Esophagus mucosa (tissue), 1 donor: ENCODE measurements at places on chromosomes 1 and 21. TPM values are rescaled to one million over a fixed set of nuclear protein-coding genes. Genes with fewer than 3 reads are reported as not detected.

DNA sequence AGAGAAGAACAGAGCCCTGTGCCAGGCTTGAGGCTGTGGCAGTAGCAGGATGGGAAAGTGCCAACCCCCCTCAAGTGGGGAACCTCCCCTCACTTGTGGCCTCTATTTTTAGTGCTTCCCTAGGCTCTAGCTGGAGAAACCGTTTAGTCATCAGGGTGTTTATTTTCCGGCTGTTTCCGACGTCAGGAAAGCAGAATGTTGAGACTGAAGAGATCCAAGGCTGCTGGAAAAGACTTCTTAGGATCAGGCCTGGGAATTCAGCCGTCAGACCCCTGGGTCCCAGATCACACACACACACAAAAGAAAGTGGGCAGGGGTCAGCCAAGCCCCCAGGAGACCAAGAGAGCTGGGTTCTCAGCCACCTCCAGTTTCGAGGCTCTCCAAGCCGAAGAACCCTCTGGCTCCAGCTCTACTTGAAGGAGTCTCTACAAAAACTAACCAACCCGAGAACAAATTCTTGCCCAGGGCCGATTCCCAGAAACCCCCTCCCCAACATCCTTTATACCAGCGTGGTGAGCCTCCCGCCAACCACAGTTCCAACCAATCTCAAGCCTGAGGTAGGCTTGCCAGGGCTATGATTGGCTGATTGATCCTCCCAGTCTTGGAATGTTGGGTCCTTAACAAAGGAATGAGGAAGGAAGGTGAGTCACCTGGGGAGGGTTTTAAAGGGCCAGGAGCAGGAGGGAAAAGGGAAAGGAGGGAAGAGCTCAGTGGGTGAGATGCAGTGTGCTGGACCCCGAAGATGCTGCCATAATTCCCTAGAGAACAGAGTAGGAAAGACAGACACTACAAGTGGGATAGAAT, 2.5 kb upstream of the MEF2D start:
- ATAC-seq = peak; percentile 12

DNA sequence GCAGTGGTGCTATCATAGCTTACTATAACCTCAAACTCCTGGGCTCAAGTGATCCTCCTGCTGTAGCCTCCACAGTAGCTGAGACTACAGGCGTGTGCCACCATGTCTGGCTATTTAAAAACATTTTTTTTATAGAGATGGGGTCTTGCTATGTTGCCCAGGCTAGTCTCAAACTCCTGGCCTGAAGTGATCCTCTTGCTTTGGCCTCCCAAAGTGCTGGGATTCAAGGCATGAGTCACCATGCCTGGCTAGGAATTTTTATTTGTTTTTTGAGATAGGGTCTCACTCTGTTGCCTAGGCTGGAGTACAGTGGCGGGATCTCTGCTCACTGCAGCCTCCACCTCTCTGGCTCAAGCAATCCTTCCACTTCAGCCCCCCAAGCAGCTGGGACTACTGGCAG, 8.8 kb upstream of the RABGAP1L start:
- no peak for ATAC-seq

Gene MYOM3
- 0.88 TPM for total RNA-seq

Gene PADI3
- 3.3 TPM for total RNA-seq

- peak; percentile 85 for ATAC-seq
These were observed at the start of gene GPATCH3 for GRCh38 chr1:26900001-26900814. TSS of gene GPATCH3 (minus strand) at chr1:26900467. CDS start at chr1:26900442, 25 bp downstream.

GRCh38 chr21:29104239-29104708, 26.2 kb upstream of the MAP3K7CL start:
- no peak for ATAC-seq

DNA sequence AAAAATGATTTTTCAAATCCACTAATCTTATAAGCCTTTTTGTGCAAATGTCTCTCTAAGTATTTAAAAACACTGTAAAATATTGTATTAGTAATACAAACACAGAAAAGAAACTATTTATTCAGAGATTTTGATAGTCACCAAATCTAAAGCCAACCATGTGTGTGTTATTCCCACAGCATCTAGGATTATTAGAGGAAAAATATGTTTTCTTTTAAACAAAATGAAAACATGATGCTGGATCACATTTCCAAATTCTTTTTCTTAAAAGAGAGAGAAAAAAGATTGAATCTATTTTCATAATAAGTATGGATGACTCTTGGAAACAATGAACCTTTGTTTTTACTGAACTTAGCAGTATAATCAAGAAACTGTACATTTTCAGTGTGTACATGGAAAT, 25.3 kb downstream of the COLGALT2 start:
- no peak for ATAC-seq

GRCh38 chr1:92854101-92854785, 22.4 kb downstream of the RPL5 start:
- ATAC-seq = no peak

- no peak for ATAC-seq
These were observed 97.5 kb downstream of the SPATA46 start for GRCh38 chr1:162279136-162279498.

DNA sequence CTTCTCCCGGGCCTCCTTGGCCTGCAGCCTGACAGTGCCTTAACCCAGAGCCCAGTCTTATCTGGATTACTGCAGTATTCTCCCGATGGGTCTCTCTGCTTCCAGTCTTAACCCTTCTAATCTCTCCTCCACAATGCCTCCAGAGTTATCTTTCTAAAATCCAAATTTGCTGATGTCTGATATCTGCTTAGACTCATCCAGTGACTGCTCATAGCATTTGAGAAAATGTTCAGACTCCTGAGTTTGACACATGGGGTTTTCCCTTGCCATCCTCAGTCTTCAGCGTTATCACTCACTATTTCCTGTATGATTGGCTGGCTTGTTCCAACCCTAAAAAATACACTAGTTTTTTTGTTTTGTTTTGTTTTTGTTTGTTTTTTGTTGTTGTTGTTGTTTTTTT, 102.0 kb downstream of the FMN2 start:
- no peak for ATAC-seq

GRCh38 chr1:227934476-227935313, 13.0 kb downstream of the WNT9A start:
- ATAC-seq = peak; percentile 99

Gene CLCA4
- total RNA-seq = 230 TPM

Gene FCGR1A
- total RNA-seq = 0.40 TPM

Gene LEPROT
- 42.1 TPM for total RNA-seq

DNA sequence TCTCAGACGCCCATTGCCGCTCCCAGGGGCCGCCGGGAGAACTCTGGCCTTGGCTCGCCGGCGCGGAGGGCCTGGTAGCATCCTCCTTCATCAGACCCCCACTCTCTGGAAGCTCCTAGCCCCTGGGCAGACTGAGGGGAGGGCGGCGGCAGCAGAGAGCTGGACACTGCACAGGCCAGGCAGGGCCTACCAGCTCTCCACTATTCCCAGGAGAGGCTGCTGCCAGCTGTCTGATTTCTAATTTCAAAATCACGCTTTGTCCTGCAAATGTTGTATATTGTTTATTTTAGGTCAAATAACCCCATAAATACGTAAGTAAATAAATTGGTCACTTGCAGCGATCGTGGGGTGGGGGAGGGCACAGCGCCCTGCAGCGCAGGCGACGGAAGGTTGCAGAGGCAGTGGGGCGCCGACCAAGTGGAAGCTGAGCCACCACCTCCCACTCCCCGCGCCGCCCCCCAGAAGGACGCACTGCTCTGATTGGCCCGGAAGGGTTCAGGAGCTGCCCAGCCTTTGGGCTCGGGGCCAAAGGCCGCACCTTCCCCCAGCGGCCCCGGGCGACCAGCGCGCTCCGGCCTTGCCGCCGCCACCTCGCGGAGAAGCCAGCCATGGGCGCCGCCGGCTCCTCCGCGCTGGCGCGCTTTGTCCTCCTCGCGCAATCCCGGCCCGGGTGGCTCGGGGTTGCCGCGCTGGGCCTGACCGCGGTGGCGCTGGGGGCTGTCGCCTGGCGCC, at the start of gene MTARC1:
Gene MTARC1 (plus strand): TSS at position 577 of the 732 bp plus-strand sequence. CDS start 32 bp downstream, at position 609.
- peak; percentile 85 for ATAC-seq

Gene SMPDL3B
- total RNA-seq = 1.8 TPM

DNA sequence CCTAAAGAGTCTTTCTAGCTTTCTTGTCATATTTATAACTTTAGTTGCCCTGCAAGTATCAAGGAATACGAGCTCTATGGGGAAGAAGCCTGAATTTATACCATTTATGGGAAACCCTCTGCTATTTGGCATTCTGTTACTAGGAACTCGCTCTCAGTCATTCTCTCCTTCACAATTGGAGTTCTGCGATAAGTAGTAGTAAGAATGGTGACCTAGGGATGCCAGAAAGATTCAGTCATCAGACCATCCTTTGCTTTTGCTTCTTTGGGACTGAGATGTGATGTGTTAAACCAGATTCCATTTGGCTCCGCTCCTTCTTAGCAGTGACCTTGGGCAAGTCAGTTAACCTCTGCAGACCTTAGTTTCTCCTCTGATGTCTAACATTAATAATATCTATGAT, 256.5 kb downstream of the FGGY start:
- no peak for ATAC-seq

Gene LAMTOR2
- 62.3 TPM for total RNA-seq

Gene LCE2A
- total RNA-seq = not detected

DNA sequence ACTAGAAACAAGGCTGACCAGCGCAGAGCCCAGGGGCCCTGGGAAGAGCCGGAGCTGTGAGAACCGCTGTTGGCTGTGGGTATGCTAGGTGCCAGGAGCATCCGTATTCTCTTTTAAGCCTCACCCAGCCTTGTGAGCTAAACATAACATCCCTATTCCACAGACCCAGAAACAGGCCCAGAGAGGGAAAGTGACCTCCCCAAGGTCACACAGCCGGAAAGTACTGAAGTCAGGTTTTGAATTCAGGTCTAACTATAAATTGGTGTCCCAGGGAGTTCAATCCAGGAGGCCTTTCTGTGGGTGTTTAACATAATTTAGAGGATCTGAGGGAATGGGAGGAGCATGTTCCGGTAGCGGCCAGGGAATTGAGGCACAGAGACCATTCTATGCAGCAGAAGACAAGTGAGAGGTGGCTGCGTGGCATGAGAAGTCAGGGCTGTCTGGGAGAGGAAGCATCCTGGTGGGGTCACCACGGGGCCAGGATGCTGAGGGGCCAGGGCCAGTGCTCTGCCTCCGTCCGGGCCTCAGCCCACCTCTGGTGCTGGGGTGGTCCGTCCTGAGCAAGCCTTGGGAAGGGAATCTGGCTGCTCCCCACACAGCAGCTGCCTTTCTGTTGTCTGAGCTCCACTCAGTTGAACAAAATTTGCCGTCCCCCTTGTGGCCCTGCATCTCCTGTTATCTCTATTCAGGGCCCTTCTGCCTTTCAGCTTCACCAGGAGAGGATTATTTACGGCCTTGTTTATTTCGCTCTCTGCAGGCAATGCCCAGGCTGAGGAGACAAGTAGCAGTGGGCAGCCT, 338.8 kb upstream of the VAMP3 start:
- ATAC-seq = no peak

- no peak for ATAC-seq
These were observed 105.9 kb downstream of the ETS2 start for GRCh38 chr21:38911484-38912101.

Gene ANGPTL1
- total RNA-seq = 4.1 TPM

Gene LCE1F
- total RNA-seq = not detected

GRCh38 chr1:156772728-156773497, 5.6 kb downstream of the PRCC start:
- no peak for ATAC-seq

DNA sequence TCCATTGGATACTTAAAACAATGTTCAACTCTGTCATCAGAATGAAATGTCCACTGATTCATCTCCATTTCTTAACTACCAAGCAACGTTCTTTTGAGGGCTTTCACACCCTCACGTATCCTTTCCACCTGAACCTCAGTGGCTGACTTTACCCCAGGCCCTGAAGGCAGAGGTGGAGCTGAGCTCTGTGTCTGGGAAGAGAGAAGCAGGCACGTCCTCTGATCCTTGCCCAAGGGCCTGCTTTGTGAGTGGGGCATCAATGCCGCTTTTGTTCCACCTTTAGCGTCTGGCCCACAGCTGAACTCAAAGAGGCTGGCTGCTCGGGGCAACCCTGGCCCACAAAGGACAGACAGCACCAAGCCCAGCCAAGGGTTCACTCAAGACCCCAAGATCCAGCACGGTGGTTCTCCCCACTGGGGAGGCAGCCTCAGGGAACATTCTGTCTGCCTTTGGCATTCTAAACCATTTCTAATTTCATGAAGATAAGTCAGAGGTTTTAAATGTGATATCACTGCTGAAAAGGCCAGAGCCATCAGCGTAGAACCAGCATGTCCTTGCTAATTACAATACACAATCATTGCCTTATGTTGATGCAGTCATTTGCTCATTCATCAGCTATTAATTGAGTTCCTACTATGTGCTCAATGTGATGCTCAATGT, 126.0 kb upstream of the UBE2U start:
- ATAC-seq = peak; percentile 70

Gene TNN
- total RNA-seq = not detected

DNA sequence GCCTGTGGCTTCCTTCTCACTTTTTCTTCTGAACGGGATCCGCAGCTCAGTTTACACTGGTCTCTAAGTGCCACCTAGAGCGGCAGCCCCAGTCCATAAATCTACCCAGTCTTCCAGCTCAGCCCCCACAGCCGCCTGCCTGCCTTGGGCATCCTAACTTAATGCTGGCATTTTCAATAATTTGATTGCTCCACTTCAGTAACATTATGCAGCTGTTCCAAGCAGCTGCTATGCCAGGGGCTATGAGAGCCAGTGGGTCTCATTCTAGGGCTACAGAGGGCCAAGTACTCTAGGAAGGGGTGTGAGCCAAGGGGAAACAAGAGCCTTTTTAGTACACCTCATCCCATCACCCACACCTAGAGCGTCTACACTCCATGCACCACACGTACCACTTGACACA, 48.4 kb upstream of the COA6 start:
- ATAC-seq = no peak

- no peak for ATAC-seq
These were observed 131.3 kb downstream of the CACHD1 start for GRCh38 chr1:64601207-64601606.

DNA sequence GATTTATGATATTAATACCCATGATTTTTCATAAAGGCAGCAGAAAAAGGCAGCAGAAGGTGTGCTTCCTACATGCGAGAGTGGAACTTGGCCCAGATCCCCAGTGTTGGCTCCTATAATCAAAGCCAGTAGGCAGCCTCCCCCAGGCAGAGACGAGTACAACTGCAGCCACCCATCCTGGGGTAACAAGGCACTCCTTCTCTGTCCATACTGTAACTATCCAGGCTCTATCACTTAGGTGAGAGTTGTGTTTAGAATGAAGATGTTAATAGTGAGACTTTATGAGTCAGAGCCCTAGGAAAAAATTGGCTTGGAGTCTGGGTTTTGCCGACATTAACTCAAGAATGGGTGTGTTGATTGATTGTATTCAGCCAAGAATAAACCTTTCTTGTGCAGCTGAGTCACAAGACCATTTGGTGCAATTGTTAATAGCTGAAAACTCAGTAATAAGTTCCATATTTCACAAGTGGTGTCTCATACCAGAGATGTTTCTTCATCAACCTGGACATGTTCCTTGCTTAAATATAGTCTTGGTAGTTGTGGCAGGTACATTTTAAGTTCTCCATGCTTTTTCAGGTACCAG, 322.3 kb downstream of the DUSP10 start:
- ATAC-seq = peak; percentile 90

- no peak for ATAC-seq
These were observed 22.5 kb downstream of the PKP1 start for GRCh38 chr1:201305815-201306214.

- no peak for ATAC-seq
These were observed 79.4 kb downstream of the CAPZB start for GRCh38 chr1:19405761-19406487.
